D341Med (cell line): ENCODE measurements at places on chromosomes 7 and 10.
A peak's percentile ranks its signal among the peaks of the same experiment; 100 is the strongest.

GRCh38 chr10:125355657-125356056 is 195.3 kb upstream of the CTBP2 start:
- no peak for DNase-seq

- no peak for DNase-seq
Observed at GRCh38 chr10:58275908-58276307, 6.9 kb downstream of the CISD1 start.

DNA sequence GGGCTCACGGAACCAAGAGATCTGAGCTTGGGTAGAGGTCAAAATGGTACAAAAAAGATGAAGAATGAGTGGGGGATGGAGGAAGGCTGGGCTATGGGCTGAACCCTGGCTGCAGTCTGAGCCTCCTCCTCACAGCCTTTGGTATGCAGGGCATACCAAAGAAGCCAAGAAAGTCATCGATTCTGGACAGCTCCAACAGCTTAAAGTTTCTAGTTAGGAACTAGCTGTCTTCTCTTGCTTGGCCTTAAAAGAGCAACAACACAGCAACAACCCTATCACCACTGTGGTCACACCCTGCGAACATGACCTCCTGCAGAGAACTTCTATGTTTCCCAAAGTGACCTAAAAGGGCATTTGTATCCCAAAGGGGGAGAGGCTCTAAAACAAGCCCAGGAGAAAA is 126.1 kb upstream of the EFCAB10 start:
- DNase-seq, result no peak

DNA sequence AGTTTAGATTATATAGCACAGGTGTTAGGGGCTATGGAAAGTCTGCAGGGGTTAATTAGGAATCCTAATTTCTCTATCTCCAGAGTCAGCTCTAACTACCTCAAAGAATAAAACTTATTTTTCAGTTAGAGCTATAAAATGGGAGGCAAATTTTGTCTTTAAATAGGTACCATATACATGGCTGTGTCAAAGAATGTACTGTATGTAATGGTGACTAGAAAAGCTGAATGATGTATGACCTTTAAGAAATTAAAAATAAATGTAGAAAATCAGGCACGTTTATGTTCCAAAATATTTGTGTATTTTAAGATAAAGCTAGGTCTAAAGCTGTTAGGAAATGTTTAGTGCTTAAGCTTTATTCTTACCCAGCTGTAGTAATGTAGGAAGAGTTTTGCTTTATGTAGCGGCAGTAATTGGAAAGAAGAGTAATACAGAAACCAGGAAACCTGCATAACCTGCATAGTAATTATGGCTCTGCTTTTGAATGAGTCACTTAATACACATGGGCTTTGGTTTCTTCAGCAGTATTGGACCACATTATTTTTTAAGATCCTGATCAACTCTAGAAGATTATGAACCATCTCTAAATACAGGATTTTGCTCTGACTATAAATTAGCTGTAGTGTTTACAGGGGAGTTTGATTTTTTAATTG is 85.0 kb downstream of the KMT2E start:
- no peak for DNase-seq

- no peak for DNase-seq
Observed at GRCh38 chr7:30193336-30193943, 58.7 kb downstream of the MTURN start.

- no peak for DNase-seq
Observed at GRCh38 chr7:76231583-76231982, 29.9 kb downstream of the SRRM3 start.

DNA sequence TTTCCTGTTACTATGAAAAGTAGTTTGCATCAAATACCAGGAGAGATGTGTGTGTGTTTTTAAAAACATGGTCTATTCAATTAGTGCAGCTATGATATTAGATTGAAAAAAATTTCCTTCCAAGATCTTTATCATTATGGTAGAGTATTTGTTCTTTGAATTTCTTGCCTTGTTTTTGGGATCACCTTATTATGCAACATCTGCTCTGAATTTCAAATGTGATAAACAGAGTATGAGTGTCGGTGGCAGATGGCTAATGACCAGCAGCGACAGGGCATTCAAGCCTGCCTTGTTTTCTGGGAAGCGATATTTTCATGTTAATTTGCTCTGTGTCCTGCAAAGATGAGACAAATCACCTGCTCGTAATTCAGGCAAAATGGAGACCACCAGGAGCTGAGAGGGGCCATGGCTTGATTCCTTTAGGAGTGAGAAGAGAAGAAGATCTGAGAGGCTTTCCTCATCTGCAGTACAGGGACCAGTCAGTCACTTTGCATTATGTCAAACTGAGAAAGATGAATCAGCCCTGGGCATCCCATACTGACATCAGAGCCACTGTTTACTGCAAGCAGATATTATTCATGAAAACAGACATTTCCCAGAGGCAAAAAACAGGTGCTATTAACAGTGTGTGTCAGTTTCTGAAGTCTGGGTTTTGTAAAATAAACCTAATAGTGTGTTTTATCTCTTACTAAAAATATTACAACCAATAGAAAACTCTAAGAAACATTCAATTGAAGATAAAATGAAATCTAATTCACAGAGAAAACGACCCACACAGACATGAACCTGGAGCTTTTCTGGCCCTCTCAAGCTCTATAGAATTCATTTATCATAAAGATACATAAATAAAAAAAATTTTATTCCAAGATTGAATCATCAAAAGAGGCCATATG is 67.6 kb downstream of the CDK6 start:
- DNase-seq, result no peak

- no peak for DNase-seq
Observed at GRCh38 chr10:8688881-8689280, 634.4 kb downstream of the GATA3 start.

- no peak for DNase-seq
Observed at GRCh38 chr7:102843850-102844249, 69.0 kb upstream of the LRRC17 start.

- DNase-seq, result no peak
Observed at GRCh38 chr10:102268375-102268888, 23.1 kb downstream of the GBF1 start.

GRCh38 chr10:91856637-91857036 is 52.6 kb downstream of the FGFBP3 start:
- peak; percentile 25 for DNase-seq

GRCh38 chr7:31125171-31125570 is 73.1 kb downstream of the ADCYAP1R1 start:
- no peak for DNase-seq

DNA sequence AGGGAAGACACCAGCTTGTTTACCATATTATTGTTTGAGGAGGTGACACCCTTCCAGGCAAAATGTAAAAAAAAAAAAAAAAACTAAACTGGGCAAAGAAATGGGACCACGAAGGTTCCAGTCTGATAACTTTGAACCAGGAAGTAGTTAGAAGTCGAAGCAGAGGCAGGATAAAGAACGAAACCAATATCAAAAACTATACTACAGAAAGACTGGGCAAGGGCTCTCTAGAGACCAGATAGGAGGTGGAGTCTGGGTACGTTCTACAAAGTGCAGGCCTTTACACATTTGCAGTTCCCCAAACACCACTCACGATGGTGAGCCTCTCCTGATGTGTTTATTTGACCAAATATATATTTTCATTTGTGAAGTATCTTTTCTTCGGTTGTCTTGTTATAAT is 125.7 kb upstream of the CDK1 start:
- no peak for DNase-seq

GRCh38 chr10:93274419-93274818 is 200.7 kb downstream of the CYP26A1 start:
- DNase-seq, result no peak

DNA sequence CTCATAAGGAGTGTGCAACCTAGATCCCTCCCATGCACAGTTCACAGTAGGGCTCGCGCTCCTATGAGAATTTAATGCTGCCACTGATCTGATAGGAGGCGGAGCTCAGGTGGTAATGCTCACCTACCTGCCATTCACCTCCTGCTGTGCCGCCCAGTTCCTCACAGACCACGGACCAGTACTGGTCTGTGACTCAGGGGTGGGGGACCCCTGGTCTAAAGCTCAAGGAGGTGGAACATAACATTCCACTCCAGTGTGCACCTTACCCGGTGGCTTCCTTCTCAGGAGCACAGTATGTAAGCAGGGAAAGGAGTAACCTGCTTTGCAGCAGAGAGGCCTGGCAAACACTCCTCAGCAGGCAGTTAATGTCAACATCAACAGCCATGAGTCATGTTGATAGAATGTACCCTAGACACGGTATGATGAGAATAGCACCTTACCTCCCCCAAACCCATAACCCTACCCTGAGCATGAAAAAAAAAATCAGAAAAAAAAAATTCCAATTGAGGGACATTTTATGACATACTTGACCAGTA is 273.5 kb downstream of the FGFR2 start:
- no peak for DNase-seq

DNA sequence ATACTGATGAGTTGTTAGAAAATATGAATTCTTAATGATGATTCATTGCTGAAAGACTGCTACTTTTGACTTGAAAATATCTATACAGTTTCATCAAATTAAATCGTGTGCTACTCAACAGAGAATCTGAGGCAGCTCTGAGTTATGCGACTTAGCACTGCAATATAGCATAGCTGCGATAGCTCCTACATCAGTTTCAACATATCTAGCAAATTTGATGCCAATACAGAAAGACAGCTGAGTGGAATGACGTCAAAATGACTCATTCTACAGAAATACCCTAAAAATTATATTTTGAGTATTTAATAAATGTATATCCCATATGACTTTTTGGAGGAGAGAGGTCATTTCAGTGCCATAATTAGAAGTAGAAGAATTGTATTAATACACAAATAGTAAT is 1.1 kb upstream of the TARP start:
- DNase-seq, result no peak

DNA sequence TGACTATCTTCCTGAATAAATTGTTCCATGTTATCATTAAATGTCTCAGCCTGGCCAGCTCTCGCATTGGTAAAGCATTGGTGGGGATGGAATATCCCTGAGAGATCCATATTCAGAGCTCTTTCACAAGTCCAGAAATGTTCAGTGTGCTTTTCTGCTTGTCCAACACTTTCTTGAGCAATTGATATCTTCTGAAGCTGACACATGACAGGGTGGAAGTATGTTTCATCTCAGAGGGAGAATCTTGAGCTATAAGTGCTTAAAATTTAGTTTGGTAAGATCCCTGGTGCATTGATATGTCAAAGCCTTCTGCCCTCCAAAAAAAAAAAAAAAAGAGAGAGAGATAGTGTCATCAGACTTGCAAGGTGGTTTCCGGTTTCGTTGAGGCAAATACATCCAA is 7.4 kb downstream of the IFIT3 start:
- no peak for DNase-seq

DNA sequence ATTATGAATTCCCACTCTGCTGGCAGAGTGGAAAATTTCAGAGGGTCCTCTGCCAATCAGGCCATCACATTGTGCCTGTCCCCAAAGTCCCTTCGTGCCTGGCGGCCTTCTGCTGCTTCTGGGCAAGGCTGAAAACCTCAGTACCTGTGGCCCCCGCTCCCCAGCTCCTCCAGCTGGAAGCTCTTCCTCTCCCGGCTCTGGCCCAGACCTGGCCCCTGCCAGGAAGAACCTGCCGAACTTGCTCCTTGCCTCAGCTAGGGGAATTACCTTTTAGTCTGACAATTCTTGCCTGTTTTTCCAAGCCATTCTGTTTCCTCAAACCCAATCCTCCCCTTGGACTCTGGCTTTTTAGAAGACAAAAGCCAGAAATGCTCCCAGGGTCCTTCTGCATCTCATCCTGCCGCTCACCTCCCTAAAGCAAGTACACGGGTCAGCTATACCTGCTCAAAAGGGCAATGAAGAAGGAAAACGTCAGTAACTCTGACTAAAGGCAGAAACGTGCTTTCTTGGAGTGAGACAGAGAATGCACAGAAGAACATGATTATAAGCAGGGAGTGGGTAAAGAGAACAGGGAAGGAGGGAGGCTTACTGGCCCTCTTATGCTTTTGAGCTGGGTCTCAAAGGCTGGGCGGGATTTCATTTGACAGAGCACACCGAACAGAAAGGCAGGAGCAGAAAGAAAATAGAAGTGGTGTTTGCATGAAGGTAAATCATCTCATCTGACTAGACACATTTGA is 28.1 kb upstream of the TRIL start:
- no peak for DNase-seq

- DNase-seq, result no peak
Observed at GRCh38 chr7:2483494-2483893, 7.3 kb upstream of the GRIFIN start.

- DNase-seq, result no peak
Observed at GRCh38 chr7:70415179-70415972, 716.6 kb upstream of the GALNT17 start.

GRCh38 chr7:128937271-128937646 is 468 bp upstream of the IRF5 start:
- DNase-seq, result no peak

GRCh38 chr7:16301291-16301690 is 120.0 kb downstream of the CRPPA start:
- no peak for DNase-seq

DNA sequence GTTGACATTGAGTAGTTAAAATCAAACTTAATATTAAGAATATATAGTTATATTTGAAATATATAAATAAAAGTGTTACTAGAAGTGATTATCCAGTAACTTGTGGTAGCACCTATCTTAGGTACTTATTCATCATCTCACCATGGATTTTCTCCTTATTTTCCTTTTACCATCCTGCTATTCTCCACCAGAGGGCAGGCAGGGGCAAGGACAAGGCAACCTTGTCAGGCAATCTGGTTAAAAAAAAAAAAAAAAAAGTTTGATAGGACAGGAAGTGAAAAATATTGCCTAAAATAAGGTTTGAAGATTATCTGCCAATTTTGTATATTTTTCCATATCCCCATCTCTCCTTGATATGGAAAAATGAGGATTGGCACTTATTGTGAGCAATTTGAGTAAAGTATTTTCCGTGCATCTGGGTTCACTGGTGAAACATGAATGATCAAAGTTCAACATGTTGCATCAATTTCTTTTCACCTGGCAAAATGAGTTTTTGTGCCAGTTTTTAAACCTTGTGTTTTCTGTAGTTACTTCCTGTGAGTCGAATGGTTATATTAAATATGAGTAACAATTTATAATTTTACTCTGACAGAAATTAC is 256.7 kb downstream of the AGMO start:
- DNase-seq, result peak; percentile 58

GRCh38 chr10:15258255-15258654 is 89.8 kb upstream of the NMT2 start:
- no peak for DNase-seq

DNA sequence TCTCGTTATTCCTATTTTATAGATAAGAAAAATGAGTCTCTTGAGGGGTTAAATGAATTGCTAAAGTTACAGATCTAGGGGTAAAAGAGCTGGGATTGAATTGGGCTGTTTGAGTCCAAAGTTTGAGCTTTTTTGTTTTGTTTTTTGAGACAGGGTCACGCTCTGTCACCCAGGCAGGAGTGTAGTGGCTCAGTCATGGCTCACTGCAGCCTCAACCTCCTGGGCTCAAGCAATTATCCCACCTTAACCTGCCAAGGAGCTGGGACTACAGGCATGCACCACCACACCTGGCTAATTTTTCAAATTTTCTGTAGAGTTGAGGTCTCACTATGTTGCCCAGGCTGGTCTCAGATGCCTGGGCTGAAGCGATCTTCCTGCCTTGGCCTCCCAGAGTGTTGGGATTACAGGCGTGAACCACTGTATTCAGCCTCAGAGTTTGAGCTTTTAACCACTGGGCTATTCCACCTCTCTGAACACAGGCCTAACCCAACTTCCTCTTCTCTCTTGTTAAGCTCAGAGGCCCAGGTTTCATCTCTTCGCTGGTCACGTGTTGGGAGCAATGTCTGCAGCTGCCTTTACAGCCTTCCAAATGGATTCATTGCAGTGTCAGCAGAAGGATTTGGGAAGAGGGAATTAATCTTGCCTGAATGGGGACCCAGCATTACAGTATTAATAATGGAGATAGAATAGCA is 8.0 kb downstream of the SUFU start:
- DNase-seq, result no peak
